Stimulated activated CD8-positive, alpha-beta memory T cell treated with anti-CD3 and anti-CD28 coated beads, Interleukin-4, amount 100 ng/mL, for 4 hours (primary cell): ENCODE measurements at places on chromosomes 7 and 10.

GRCh38 chr10:63320683-63321082, 145.1 kb downstream of the JMJD1C start:
- no peak for DNase-seq

GRCh38 chr10:68826764-68827591, at the start of gene STOX1:
Gene STOX1 (plus strand): TSS chr10:68827531. CDS start chr10:68827624, 93 bp downstream.
- peak; percentile 12 for DNase-seq

DNA sequence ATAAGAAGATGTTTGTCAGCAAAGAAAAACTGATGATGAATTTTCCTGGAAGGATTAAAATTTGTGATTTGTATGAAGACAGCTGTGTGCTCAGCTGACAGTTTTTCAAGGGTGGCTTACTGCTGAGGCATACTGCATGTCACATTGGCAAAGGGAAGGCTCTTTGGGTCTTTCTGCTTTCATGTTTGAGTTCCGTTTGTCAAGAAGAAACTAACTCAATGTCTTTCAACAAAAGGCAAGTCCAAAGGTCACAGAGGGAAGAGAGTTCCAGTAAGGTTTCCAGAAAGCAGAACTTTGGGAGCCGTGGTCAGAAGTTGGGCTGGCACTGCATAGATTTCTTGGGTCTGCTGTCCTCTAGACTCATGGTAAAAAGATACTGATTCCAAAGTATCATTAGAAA, 16.9 kb downstream of the DYDC2 start:
- no peak for DNase-seq

GRCh38 chr7:88316456-88316855, 9.8 kb upstream of the STEAP4 start:
- DNase-seq = no peak

GRCh38 chr10:104317269-104317710, 21.0 kb downstream of the ITPRIP start:
- DNase-seq = no peak

DNA sequence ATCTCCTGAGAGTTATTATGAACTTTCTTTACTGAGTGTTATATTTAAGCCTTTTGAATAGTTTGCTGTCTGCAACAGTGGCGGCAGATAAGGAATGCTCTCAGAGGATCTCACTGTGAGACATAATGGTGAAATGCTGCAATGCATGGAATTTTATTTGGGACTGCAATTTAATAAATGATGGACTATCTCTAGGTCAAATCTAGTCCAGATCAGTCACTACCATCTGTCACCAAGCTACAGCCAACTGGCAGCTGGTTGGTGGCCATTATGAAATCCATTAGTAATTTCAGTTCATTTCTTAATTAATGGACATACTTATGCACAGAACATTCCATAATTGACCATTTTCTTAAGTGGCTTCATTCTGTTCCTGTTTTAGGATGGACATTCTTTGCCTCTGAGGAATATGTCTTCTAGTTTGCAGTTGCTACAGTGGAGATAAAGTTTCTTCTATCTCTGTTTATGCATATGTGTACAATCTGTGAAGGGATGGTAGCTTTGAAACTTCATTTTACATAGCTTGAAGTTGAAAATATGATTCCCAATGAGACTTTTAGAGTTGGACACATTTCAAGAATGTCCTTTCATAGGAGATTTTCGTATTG, 586.6 kb downstream of the SUGCT start:
- DNase-seq = no peak

- DNase-seq = no peak
Observed at GRCh38 chr7:24440892-24441291, 132.4 kb upstream of the PALS2 start.

DNA sequence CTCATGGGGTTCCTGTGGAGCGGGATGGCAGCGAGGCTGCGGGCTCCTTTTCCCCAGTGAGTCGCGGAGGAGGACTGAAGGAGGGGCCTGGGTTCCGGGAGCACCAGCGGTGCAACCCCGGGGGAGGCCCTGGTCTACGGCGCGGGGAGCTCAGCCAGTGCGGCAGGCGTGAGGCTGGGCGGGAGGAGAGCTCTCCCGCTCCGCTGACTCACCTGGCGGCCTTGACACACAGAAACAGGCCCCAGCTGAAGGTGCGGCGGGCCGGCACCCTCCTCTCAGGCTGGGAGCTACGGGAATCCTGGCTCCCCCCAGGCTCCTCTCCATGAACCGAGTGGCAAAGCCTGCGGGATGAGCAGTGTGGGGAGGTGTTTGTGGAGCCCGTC, 6.8 kb upstream of the NOM1 start:
- DNase-seq = no peak

DNA sequence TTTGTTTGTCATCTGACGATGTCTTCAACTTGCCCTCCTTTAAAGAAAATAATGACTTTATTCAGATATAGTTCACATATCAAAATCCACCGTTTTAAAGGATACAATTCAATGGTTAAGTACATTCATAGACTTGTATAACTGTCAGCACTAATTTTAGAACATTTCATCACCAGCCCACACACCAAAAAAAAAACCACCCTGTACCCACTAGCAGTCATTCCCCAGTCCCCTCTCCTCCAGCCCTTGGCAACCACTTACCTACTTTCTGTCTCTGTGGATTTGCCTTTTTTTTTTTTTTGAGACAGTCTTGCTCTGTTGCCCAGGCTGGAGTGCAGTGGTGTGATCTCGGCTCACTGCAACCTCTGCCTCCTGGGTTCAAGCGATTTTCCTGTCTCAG, 5.3 kb upstream of the HILPDA start:
- DNase-seq = no peak

DNA sequence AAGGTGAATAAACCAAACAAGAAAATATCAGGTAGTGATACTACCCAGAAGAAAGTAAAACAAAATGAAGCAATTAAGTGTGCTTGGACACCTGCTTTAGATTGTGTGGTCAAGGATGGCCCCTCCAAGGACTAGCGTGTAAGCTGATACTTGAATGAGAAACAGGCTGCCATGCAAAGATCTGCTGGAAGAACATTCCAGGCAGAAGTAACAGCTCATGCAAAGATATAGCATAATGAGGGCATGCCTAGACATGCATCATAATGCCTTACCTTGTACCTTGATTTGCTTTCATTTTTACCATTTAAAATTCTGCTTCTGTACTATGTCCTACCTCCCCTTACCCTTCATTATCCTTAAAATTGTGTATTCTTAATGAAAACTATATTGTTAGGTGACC, 74.8 kb upstream of the HDAC9 start:
- DNase-seq = no peak

- no peak for DNase-seq
Observed at GRCh38 chr10:49632406-49633317, 18.8 kb downstream of the CHAT start.

- no peak for DNase-seq
Observed at GRCh38 chr10:79063661-79064492, 4.9 kb upstream of the ZMIZ1 start.

- no peak for DNase-seq
Observed at GRCh38 chr10:110530131-110530831, 32.6 kb downstream of the DUSP5 start.

DNA sequence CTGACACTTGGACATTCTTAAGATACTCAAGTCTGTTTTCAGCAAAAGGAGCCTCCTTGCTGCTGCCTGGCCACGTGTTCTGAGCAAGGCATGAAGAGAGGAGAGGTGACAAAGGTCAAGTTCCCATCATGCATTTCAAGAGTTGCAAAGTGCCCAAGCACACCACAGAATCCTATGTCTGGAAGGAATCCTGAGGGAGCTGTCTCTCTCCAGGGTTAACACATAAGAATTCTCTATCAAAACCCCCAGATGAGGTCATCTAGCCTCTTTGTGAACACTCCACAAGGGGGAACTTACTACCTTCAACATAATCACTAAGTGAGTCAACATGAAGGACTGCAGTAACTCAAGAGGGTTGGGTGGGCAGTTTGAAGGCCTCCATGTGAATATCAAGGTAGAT, 155.5 kb downstream of the RNF216 start:
- no peak for DNase-seq

GRCh38 chr7:150744041-150744656, 6.9 kb downstream of the GIMAP5 start:
- no peak for DNase-seq

DNA sequence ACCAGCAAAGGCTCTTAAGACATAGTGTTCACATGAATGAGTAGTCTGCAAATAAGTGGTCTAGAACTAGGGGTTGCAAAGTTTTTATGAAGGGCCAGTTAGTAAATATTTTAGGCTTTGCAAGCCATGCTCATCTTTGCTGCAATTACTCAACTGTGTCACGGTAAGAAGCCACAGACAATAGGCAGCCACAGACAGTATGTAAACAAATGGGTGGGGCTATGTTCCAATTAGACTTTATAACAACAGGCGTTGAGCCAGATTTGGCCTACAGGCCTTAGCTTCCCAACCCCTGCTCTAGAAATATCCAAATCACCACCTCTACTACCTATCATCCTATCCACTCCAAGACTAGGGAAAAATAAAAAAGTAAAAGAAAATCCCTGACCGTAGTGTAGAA, 9.2 kb downstream of the IKZF5 start:
- DNase-seq = no peak

- DNase-seq = no peak
Observed at GRCh38 chr7:99679400-99680191, at the start of gene CYP3A5. Gene CYP3A5 (minus strand): TSS chr7:99679996. CDS start chr7:99679896, 100 bp downstream.

- no peak for DNase-seq
Observed at GRCh38 chr7:79837915-79838314, 296.7 kb upstream of the GNAI1 start.

- no peak for DNase-seq
Observed at GRCh38 chr10:44947371-44948152, 12.0 kb upstream of the RASSF4 start.

- no peak for DNase-seq
Observed at GRCh38 chr7:135802697-135803096, 54.1 kb upstream of the FAM180A start.

GRCh38 chr10:4131407-4132215, 346.6 kb upstream of the KLF6 start:
- no peak for DNase-seq

DNA sequence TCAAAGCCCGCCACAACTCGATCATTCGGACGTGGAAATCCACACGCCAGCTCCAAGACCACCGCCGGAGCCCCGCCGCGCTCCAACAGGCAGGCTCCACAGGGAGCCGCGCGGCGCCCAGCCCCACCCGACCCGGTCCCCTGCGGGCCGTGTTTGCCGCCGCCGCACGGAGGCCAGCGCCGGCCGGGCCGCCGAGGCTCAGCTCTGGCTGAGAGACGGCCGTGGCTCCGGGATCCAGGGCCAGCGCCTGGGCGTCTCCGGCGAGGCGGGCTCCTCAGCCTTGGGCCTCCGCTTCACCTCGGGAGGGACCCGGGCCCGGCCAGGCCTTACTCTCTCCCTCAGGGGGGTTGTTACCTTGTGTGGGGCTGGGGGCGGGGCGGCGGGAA, 333 bp downstream of the SMNDC1 start:
- no peak for DNase-seq

DNA sequence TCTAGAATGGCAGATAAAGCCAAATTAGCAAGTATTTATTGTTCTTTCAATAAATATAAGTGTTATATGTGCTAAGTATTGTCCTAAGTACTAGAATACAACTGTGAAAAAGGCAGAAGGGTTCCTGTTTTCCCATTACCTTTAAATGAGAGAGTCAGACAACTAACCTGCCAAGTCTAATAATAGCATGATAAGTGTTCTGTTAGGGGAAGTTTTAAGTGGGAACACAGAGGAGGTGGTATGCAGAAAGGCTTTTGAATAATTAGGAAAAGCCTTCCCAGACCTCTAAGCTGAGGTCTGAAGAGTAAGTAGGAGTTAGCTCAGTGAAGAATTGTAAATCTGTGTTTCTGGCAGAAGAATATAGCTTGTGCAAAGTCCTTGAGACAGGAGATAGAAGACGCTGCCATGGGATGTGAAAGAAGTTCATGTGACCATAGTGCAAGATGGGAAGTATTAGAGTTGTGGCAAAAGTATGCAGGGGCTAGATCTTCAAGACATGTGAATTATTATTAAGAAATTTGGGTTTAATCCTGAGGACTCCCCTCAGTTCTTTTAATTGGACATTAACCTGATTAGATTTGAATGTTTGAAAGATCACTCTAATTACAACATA, 12.5 kb downstream of the SHOC2 start:
- DNase-seq = no peak

- DNase-seq = no peak
Observed at GRCh38 chr10:75107756-75108683, 3.4 kb upstream of the SAMD8 start.

GRCh38 chr10:86734207-86734988, 22.0 kb upstream of the BMPR1A start:
- no peak for DNase-seq

- no peak for DNase-seq
Observed at GRCh38 chr10:14774797-14775196, at the start of gene FAM107B. Gene FAM107B (minus strand): TSS chr10:14774897. CDS start chr10:14774663, 234 bp downstream.

GRCh38 chr7:139651308-139651707, 126.5 kb downstream of the HIPK2 start:
- DNase-seq = no peak

DNA sequence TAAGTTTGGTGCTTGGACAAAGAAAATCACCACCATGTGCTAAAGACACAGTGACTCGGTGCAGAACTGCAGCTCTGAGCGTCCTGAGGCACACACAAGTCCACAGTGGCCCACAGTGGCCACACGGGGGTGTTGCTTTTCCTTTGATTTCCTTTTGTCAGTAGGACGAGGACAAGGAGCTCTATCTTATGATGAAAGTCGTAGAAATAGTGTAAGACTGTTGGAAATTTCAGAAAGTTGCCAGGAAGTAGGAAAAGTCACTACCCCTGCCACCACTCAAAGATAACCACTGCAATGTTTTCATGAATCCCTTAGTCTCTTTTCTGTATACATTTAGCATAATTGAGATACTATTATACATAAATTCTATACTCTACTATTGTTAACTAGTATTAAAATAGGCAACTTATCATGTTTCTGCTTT, 146.0 kb downstream of the TNS3 start:
- DNase-seq = no peak
